ENCODE measurements at places on chromosomes 5 and 9.

- DNase-seq: no peak
These were observed 36.4 kb upstream of the IPPK start for GRCh38 chr9:92706218-92706940.

DNA sequence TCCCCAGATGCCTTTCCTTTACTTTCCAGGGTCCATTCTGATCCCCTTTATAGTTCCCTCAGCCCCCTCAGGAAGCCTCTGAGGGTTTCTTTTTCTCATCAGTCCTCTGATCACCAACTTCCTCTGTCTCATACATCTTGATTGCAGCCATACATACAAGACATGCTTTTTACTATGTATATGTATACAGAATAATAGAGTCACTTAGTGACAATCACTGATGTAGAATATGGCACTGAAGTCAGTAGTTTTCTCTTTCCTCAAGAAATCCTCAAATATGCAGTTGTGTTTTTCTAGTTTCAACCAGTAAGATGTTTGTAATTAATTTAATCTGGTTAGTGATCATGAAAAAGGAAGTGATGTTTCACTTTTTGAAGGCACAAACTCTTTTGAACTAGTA, 364.1 kb downstream of the MAN2A1 start:
- no peak for DNase-seq

- DNase-seq: no peak
These were observed 6.1 kb upstream of the ZNF79 start for GRCh38 chr9:127418037-127418471.

- DNase-seq: no peak
These were observed 413 bp upstream of the AUH start for GRCh38 chr9:91362051-91362611.

- no peak for DNase-seq
These were observed 284.5 kb downstream of the IRX2 start for GRCh38 chr5:2466966-2467365.

GRCh38 chr5:140311011-140311467, 8.1 kb upstream of the PFDN1 start:
- peak; percentile 48 for DNase-seq

DNA sequence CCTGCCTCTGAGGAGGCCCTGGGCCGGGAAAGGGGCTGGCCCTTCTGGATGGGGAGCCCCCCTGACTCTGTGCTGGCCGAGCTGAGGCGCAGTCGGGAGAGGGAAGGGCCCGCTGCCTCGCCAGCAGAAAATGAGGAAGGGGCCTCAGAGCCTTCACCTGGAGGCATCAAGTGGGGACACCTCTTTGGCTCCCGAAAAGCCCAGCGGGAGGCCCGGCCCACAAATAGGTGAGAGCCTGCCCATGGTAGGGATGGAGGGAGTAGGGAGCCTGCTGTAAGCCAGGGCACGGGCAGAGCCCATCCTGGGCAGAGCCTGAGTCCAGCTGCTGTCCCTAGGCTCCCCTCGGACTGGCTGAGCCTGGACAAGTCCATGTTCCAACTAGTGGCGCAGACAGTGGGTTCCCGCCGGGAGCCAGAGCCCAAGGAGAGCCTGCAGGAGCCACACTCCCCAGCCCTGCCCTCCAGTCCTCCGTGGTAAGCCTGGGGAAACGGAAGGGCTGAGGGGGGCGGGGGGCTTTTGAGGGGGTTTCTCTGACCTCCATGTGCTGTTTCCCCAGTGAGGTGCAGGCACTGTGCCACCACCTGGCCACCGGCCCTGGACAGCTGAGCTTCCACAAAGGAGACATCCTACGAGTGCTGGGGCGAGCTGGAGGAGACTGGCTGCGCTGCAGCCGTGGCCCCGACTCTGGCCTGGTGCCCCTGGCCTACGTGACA, 44.3 kb upstream of the TESK1 start:
- DNase-seq: no peak

Measured in fibroblast of skin of left quadriceps (primary cell).